Fibroblast of upper back skin (primary cell): ENCODE measurements at places on chromosomes 13 and 19.

GRCh38 chr13:112744168-112745021 lies 54.6 kb downstream of the ATP11A start:
- peak; percentile 39 for DNase-seq

- no peak for DNase-seq
Measured at GRCh38 chr13:26342898-26343297, 89.0 kb downstream of the CDK8 start.

DNA sequence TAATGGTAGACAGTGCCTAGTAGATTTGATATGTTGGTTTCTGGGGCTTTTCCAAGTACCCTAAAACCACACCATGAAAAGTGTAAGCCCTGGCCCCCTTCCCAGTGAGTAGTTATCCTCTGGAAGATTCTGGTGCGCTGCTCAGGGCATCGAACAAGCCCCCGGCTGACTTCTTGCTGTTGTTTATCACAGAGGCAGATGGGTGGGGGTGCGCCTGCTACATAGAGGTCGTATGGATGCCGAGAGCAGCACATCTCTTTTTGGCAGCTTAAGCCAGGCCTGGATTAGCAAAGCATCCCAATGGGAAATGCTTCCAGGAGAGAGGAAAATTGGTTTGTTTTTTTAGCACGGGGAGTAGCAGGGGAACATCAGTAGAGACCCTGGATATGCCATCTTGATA lies 26.3 kb upstream of the SPATA13 start:
- no peak for DNase-seq

DNA sequence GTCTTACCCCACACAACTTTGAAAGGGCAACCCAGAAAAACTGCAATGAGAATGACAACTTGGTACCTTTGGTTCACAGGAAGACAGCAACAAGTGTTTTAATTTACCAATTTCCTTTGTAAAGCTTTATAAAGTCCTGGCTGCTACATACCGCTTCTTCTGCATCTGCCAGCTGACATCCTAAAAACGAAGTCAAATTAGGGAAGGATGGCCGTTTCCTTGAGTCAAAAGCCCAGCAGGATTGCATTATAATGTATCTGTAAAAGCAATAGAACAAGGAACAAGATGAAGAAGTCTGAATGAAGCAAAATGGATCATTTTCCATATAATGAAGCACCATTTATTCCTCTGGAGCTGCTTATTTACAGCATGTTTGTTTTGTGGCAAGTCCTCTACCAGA lies 25.8 kb upstream of the URAD start:
- no peak for DNase-seq

GRCh38 chr13:29301027-29301426 lies 294.5 kb downstream of the SLC7A1 start:
- no peak for DNase-seq

DNA sequence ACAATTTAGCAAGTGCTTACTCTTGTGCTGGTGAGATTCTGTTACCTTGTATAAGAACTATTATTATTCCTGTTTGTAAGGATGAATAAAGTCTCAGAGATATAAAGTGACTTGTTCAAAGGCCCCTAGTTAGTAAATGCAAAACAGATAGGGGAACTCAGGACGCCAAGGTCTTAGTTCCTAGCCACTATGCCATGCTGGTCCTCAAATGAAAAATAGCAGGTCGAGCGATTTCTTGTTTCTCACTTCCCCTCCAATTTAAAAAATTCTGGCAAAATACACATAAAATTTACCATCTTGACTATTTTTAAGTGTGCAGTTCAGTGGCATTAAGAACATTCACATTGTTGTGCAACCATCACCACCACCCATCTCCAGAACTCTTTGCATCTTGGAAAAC lies 1.1 kb downstream of the TECR start:
- DNase-seq, result no peak

- peak; percentile 95 for DNase-seq
Measured at GRCh38 chr13:44726214-44726613, 150.1 kb upstream of the TSC22D1 start.

GRCh38 chr13:29958476-29958875 lies 108.1 kb upstream of the UBL3 start:
- no peak for DNase-seq

DNA sequence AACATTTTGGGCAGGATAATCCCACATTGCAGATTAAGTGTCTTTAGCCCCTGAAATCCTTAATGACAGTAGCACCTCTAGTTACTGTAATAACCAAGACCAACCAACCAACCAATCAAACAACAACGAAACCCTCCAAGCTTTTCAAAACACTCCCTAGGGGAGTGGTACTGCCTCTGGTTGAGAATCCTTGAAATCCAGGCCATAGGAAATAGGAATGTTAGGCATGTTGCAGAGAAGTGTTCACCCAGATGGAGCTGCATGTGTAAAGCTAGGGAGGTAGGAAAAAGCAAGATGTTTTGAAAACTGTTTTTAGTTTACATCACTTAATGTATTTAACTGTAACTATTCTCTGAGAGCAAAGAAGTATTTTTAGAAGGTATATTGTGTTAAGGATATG lies 4.5 kb downstream of the LACC1 start:
- DNase-seq, result peak; percentile 59

DNA sequence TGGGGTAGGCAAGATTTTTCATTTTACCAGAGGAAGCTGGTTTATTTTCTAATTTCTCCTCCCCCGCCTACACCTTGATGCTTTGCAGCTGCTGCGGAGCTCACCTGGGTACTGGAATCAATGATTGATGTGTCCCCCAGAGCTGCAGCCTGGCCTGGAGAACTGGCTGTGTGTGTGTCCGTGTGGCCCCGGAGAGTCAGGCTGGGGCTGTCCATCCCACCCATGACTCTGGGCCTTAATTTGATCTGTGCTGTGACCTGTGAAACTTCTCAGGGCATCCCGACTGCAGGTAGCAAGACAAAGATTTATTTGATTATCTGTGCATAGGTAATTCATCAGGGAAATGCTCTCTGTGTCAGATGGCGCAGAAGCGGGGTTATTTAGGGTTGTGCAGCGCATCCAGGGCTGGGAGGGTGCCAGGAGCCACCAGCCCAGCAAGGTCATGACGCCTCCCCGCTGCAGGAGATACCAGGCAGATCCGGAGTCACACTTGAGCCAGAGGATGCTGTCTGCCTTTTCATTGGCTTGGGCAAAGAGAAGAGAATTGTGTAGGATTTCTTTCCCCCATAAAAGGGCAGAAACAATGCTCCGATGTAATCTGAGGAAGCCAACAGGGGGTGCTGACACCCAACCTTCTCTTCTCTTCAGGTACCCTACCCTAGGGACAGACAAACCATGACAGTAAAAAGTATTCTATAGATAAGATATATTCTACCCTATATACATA lies 346.6 kb downstream of the TSHZ3 start:
- DNase-seq, result no peak
